ENCODE measurements at places on chromosomes 2 and 18.

GRCh38 chr2:210072493-210072892, 70.1 kb downstream of the RPE start:
- no peak for DNase-seq

GRCh38 chr18:58843688-58844035, 21.0 kb upstream of the ZNF532 start:
- no peak for DNase-seq

- peak; percentile 10 for DNase-seq
Observed at GRCh38 chr2:227805578-227805977, 8.1 kb upstream of the CCL20 start.

DNA sequence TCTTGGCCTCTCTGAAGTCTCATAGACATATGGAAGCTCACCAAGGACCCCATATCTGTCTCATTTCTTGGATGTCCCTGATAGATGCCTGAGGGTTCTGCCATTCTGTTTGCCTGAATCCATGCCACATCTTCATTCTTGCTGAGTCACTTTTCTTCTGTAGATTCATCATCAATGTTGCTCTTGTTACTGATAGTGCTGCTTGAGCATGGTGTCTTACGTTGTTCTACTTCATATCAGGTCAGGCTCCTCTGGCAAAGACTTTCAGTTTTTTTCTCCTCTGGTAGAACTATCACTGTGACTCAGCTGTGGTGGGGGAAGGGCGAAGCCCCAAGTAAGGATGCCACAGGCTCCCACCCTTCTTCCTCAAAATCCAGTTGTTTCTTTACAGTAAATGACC, 885.2 kb downstream of the DCDC2C start:
- DNase-seq, result peak; percentile 0

DNA sequence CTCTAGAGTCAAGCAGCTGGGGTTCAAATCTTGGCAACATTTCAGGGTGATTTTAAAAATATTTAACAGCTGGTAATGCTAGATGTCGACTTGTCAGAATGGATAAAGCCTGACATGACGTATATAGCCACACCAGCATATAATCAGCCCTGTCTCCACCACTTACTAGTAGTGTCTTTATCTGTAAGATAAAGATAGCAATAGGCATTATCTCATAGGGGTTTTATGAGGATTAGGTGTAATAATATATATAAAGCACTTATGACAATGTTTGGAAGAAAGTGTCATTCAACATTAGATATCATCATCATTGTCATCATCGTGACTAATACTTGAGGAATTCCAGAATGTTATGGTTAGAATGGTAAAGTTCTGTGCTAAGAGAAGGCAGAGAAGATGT, 369.0 kb upstream of the CWC22 start:
- no peak for DNase-seq

DNA sequence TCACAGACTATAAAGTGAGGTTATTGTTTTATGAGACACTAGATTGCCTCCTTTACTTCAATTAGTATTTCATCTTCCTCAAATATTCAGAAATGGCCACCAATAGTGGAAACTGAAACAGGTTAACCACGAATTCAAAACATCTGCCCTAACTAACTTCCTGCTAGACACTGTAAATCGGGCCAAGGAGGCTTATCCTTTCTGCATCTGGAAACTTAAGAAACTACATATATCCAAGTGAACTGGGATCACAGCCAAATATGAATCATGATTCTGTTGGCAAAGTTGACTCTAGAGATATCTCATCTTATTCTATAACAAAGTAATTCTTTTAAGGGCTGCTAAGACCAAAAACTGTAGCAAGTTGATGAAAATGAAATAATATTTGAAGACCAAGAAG, 136.6 kb upstream of the ZC3H15 start:
- DNase-seq, result peak; percentile 86

GRCh38 chr2:185374878-185375277, 363.7 kb upstream of the FSIP2 start:
- no peak for DNase-seq

GRCh38 chr2:146301287-146301686, 1543.5 kb upstream of the ACVR2A start:
- no peak for DNase-seq

DNA sequence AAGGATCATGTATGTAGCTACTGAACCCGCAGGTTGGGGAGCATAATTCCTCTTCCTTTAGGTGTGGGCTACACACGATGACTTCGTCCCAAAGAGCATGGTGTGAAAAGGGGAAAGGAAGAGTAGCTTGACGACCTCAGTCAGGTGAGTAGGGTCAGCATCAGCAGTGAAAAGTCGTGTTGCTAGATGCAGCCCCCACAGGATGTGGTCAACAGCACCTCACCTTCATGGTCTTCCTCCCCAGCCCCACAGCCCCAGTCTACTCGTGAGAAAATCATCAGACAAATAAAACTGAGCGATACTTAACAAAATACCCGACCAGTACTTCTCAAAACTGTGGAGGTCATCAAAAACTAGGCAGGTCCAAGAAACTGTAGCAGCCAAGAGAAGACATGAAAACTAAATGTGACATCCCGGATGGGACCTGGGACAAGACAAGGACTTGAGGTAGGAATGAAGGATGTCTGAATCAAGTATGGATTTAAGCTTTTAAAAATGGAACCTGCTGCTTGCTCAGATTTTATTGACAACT, 77.5 kb upstream of the NFATC1 start:
- no peak for DNase-seq

GRCh38 chr2:60926741-60927552, 45.6 kb downstream of the REL start:
- DNase-seq, result peak; percentile 80

DNA sequence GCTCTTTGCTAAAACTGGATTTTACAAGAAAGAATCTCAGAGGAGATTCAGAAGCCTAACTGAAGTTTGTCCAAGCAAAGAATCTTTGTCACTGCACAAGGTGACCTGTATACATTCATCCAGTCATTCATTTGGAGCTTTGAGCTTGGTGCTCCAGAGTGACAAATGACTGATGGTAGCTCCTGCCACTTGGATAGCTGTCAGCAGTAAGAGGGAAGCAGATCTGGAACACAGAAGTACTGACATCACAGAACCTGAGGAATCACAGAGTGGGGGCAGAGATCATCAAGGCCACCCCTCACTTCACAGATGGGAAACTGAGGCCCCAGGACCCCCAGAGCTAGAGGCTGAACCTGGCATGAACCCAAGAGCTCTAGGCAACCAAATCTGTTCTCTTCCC, 28.8 kb upstream of the IGFBP2 start:
- DNase-seq, result no peak

DNA sequence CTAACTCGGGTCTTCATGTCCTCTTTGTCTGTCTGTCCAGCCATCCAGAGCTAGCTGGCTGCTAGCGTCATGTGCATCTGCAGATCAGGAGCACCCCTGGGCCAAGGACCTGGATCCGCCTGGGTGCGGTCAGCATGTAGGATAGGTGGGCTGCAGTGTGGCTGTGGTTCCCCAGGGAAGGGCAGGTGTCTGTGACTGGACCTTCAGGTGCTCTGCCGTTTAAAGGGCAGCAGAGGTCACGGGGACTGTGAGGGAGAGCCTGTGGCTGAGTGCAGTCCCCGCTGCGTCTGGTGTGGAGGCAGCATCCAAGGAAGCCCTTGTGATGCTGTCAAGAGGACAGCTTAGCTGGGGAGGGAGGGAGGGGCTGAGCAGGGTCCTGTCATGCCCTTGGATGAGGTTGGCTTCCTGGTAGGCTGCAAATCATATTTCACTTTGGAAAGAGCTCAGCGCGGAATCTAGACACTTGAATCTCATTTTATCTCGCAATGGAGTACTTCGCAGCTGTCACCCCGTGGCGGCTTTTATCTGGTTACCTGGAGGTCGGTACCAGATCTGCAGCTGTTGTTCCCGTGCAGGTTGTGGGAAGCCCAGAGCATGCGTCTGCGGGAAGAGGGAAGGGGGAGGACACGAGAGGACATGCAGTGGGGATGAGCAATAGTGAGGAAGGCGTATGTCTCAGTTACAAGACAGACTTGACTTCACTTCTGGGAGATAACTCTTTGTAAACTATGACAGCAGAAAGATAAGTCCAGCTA, 5.9 kb upstream of the RALB start:
- no peak for DNase-seq

- no peak for DNase-seq
Observed at GRCh38 chr18:35982409-35983114, 10.1 kb downstream of the RMP24 start.

- DNase-seq, result no peak
Observed at GRCh38 chr2:71597756-71598155, 144.4 kb downstream of the DYSF start.

GRCh38 chr2:28420722-28421121, 28.1 kb downstream of the FOSL2 start:
- DNase-seq, result no peak

GRCh38 chr2:47129191-47129706, 25.9 kb downstream of the STPG4 start:
- DNase-seq, result no peak

GRCh38 chr2:207983641-207984042, 41.7 kb downstream of the PLEKHM3 start:
- DNase-seq, result no peak

DNA sequence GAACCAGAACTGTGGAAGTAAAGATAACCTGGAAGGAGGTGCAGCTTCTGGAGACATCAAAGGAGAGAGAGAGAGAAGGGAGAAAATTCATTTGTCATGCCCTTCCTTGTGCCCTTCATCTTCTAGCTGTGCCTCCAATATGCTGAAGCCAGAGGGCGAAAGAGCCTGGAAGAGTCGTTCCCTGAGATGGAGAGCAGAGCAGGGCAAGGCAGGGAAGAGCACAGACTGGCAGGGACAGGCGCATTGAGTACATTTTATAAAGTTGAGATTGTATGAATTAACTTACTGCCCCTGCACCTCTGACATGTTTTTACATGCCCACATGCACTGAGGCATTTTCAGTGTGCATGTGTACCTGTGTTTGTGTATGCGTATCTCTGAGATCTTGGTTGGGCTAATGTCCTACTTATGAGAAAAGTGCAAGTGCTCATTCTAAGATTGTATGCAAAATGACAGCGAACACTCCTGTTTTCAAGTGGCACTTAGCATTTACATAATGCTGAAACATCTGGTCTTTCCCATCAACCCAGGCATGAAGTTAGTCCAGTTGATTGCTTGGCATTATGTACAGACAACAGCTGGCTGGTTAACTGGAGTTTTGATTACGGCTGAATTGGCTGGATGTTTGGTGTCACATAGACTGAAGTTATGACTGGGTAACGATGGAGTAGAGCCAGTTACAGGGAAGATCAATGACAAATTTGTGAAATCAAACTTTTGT, 23.7 kb upstream of the MMADHC start:
- no peak for DNase-seq

GRCh38 chr2:82062463-82062862, 1757.9 kb upstream of the LRRTM1 start:
- DNase-seq, result no peak

- no peak for DNase-seq
Observed at GRCh38 chr2:67374481-67374880, 22.7 kb upstream of the ETAA1 start.

- no peak for DNase-seq
Observed at GRCh38 chr18:56711708-56712445, 60.7 kb downstream of the WDR7 start.

GRCh38 chr2:119659601-119660342, 19.2 kb upstream of the TMEM177 start:
- peak; percentile 68 for DNase-seq

DNA sequence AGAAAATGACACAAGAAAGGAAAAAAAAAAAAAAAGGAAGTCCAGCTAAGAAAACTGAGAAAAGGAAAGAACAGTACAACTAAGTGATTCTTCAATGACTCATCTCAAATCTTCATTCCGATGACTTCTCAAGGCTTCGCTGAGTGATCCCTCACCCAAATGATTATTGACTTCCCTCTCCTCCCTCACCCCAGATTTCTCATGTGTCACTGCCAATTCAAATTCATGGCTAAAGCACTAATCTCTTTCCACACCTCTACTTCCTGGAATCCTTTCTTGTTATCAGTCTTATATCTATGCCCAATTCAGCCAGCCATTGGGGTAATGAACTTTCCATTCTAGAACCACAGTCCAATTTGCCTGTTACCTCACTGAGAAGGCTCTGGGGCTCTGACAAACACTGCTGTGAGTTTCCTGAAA, 7.2 kb upstream of the ABCB11 start:
- peak; percentile 57 for DNase-seq

GRCh38 chr2:37781028-37781427, 109.6 kb upstream of the CDC42EP3 start:
- peak; percentile 16 for DNase-seq

- DNase-seq, result peak; percentile 94
Observed at GRCh38 chr2:74119912-74120825, 27.5 kb downstream of the BOLA3 start.

DNA sequence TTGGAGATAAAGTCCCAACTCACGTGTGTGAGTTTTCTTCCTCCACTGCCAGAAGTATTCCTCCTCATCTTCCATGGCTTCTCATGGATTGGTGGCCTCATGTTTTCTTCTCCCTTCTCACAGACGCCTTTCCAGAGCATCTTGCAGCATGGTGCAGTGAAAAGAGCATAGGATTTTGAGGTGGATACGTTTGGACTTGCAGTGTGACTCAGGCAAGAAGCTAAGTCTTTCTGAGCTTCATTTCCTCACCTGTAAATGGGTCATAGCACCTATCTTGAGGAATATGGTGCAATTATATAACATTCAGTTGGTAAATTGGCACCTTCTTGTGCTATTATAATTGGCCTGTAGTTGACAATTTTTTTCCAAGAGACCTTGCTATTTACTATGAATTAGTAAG, 247.6 kb downstream of the RDH14 start:
- no peak for DNase-seq

GRCh38 chr2:55384786-55385185, 34.9 kb downstream of the CCDC88A start:
- DNase-seq, result no peak

- no peak for DNase-seq
Observed at GRCh38 chr2:3121601-3122000, 256.0 kb downstream of the EIPR1 start.

DNA sequence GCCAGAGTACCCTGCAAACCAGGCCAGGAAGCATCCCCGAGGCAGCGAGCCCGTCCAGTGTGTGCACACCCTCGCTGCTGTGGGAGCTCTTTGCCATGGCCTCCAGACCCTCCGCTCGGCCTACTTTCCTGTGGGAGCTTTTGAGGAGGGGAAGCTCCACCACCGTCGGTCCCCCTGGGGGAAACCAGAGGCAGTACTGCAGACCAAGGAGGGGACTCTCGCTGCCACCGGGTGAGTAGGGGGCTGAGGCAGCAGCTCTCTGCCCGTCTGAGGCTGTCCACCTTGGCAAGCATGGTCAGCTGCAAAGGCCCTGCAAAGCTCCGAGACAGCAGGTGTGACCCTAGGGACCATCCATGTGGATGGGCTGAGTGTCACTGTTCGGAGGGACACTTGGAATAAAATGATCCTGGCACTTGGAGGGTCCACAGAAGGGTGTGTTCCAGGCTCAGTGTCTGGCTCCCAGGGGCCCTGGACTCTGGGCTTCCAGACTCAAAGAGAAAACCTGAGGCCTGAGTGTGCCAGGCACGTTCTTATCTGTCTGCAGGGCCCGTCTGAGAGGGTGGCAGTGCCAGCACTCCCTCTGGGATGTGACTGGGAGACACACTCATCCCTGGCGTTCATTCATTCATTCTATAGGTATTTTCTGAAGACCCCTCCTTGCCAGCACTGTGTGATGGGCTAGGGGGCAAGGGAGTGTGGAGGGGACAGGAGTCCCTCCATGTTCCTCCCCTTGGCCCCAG, 282.8 kb upstream of the HS6ST1 start:
- DNase-seq, result no peak

GRCh38 chr2:173874003-173874893, 90.9 kb downstream of the SP3 start:
- no peak for DNase-seq

- peak; percentile 70 for DNase-seq
Observed at GRCh38 chr2:207787017-207787416, 17.3 kb upstream of the FZD5 start.

GRCh38 chr2:112623913-112624777, 21.6 kb upstream of the SLC20A1 start:
- DNase-seq, result peak; percentile 83

- no peak for DNase-seq
Observed at GRCh38 chr2:12702168-12703121, 14.3 kb upstream of the TRIB2 start.
